Smooth muscle cell of the pulmonary artery (primary cell): ENCODE measurements at places on chromosomes 4 and X. TPM values are rescaled to one million over a fixed set of nuclear protein-coding genes. Genes with fewer than 3 reads are reported as not detected.

PSAPL1 gene
- not detected in 2 replicates for total RNA-seq

VCX3A gene
- not detected in 2 replicates for total RNA-seq

ARX gene
- total RNA-seq: not detected in 2 replicates

AFP gene
- total RNA-seq: 0.46 and 1.1 TPM in 2 replicates

WDR1 gene
- total RNA-seq: 389 and 523 TPM in 2 replicates

GPRIN3 gene
- 0.03 and 0.65 TPM in 2 replicates for total RNA-seq

C4orf54 gene
- total RNA-seq: not detected in 2 replicates

SPACA5 gene
- not detected in 2 replicates for total RNA-seq

SCFD2 gene
- 44.5 and 49.5 TPM in 2 replicates for total RNA-seq

SOD3 gene
- total RNA-seq: 61.3 and 143 TPM in 2 replicates

STPG2 gene
- 0.10 TPM in 1 of 2 replicates, not detected in the other for total RNA-seq

GAGE12E gene
- not detected in 2 replicates for total RNA-seq

NXF2B gene
- total RNA-seq: not detected in 2 replicates

GRPR gene
- 0.07 TPM in 1 of 2 replicates, not detected in the other for total RNA-seq

RNF175 gene
- total RNA-seq: not detected in 2 replicates

ADH7 gene
- total RNA-seq: not detected in 2 replicates

EDNRA gene
- total RNA-seq: 9.3 and 17.1 TPM in 2 replicates

FRMPD3 gene
- total RNA-seq: under 0.01 TPM in 1 of 2 replicates, not detected in the other

LRP2BP gene
- 0.65 and 0.76 TPM in 2 replicates for total RNA-seq

NUP62CL gene
- total RNA-seq: not detected in 2 replicates

SSX3 gene
- total RNA-seq: not detected in 2 replicates

CXCL8 gene
- total RNA-seq: 23.3 and 132 TPM in 2 replicates

P2RY4 gene
- 0.07 and 0.13 TPM in 2 replicates for total RNA-seq

CENPVL1 gene
- total RNA-seq: not detected in 2 replicates

BRS3 gene
- not detected in 2 replicates for total RNA-seq
